GOT3 (cell line): ENCODE measurements at places on chromosomes 16 and 17.
A peak's percentile ranks its signal among the peaks of the same experiment; 100 is the strongest.

DNA sequence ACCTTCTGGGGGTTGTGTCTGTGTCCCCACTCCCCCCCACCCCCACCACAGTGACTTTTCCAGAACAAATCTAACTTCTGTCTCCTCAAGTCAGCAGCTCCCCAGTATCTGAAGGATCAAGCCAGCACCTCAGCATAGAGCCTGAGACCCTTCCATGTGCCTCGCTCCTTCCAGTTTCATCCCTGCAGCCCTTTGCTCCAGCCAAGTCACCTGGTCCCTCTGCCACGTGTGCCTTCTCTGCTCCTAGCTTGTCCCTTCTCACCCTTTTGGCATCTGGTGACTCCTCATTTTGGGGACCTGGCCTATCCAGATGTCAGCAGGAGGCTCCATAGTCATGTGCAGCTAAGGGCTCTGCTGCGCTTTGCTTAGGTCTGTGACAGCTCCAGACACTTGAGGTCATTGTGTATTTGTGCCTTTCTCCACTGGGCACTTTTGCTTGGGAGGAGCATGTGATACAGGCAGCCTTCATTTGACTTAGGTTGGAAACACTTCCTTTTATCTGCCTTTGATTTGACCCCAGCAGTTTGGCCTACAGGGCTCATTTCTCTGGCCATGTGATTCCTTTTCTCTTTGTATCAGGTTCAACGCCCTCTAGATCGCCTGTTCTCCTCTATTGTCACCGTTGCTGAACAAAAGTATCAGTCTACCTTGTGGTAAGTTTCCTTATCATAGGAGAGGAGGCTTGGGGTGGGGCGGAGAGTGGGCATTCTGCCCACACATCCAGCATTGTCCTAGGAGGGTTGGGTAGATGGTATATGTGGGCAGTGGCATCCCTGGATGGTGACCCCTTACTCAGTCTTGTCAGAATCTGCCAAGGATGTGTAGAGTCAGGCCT is 7.1 kb upstream of the NFATC3 start:
- no peak for DNase-seq

DNA sequence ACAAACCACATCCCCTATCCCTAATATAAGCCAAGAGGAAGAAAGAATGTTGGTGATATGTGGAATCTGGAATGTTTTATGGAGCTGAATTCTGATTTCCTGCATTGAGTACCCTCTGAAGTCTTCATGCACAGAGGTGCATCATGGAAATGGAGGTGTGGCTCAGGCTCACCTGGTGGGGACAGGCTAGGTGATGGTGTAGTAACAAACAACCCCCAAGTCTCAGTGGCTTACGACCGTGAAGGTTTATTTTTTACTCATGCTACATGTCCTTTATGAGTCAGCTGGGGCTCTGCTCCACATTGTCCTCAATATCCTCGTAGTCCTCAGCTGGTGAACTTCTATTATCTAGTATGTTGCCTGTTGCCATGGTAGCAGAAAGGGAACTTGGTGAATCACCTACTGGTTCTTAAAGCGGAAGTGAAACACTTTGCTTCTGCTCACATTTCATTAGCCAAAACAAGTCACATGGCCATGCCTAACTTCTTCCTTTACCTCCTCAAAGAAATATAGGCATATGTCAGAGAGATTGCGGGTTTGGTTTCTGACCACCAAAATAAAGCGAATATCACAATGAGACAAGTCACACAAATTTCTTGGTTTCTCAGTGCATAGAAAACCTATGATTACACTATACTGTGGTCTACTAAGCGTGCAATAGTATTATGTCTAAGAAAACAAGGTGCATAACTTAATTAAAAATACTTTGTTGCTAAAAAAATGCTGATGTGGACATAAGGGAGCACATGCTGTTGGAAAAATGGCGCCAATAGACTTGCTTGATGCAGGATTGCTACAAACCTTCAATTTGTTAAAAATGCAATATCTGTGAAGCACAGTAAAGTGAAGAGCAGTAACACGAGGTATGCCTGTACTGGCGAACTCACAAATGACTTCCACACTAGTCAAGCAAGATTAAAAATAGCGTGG is at the start of gene PMFBP1:
TSS of gene PMFBP1 (minus strand) at position 51 of the 930 bp plus-strand sequence. CDS start 947 bp downstream, outside the sequence.
- no peak for DNase-seq

GRCh38 chr16:71771571-71771970 is 37.1 kb downstream of the AP1G1 start:
- no peak for DNase-seq

GRCh38 chr17:40177275-40177874 is at the start of gene RAPGEFL1:
TSS of gene RAPGEFL1 (plus strand) at chr17:40177470. CDS start at chr17:40177862, 392 bp downstream.
- no peak for DNase-seq

GRCh38 chr16:87278191-87279093 is 38.8 kb downstream of the C16orf95 start:
- peak; percentile 42 for DNase-seq

GRCh38 chr17:44910231-44911106 is 4.8 kb downstream of the GFAP start:
- no peak for DNase-seq

DNA sequence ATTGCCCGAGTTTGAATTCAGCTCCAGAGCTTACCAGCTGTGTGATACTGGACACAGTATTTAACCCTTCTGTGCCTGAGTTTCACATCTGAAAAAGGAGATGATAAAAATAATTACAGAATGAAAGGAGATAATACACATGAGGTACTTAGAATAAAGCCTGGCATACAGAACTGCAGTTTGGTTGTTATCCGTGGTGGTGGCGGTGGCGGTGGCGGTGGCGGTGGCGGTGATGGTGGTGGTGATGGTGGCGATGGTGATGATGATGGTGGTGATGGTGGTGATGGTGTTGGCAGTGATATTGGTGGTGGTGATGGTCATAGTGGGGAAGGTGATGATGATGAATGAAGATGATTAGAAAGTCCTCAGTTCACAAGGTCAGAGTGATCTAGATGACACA is 57.2 kb downstream of the ABCC1 start:
- no peak for DNase-seq

- DNase-seq, result no peak
Observed at GRCh38 chr16:12433691-12434390, 369.8 kb downstream of the CPPED1 start.

GRCh38 chr16:28213396-28213795 is 1.6 kb upstream of the XPO6 start:
- no peak for DNase-seq
